ENCODE measurements at places on chromosomes 2 and 18.

- DNase-seq: no peak
These were observed 149.2 kb downstream of the DYSF start for GRCh38 chr2:71602581-71602980.

- no peak for DNase-seq
These were observed 64.1 kb upstream of the RAPGEF4 start for GRCh38 chr2:172671501-172671900.

GRCh38 chr2:36717603-36718266 lies 21.2 kb downstream of the VIT start:
- DNase-seq: no peak

- DNase-seq: no peak
These were observed 50.3 kb downstream of the PTGR3 start for GRCh38 chr18:75158465-75159237.

DNA sequence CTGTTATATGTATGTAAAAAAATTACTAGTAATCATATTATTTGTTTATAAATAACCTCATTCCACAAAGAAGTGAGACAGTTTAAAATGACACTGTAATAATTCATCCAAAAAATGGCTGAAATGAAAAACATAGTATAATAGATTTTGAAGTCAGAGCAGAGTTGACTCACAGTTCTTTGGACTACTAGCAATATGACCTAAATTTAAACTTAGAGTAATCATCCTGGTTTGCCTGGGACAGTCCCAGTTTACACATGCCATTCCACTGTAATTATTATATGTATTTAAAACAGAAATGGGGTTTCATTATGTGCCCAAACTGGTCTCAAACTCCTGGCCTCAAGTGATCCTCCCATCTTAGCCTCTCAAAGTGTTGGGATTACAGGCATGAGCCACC lies 48.3 kb downstream of the CCDC88A start:
- no peak for DNase-seq

DNA sequence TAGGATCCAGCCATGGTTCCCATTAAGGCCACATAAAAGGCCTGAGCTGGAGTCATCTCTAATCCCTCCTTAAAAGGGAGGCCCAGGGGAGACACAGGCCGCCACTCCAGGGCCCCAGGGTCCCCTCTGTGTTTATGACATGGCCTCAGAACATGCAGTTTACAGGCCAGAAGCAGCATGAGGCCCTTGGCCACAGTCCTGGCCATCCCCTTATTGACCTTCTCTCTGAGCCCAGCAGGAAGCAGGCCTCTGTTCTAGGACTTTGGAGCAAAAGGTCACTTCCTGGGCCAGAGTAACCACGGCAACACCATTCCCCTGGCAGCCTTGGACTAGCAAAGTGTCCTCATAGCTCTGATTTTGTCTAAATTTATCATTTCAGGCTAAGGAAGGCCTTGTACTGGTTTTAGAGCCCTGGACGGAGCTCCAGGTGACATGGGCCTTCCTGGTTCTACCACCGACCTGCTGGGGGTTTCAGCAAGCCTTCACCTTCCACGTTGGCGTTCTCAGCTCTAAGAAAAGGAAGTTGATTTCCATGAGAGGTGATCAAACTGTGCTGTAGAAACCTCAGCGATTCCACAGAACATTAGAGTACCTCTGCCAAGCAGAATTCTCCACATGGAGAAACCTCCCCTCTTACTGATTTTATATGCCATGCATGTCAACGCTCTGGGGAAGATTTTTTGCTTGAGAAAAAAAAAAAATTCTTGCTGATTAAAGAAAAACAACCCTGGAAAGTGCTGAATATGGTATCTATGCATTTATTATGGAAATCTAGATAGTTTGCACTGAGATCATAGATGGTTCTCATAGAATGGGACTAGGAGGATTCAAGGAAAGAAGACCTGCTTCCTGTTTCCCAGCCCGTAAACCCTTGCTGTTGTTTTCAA lies 53.7 kb downstream of the HS1BP3 start:
- no peak for DNase-seq

Data from NCI-H446 treated with DMSO at 0.1 percent for 48 hours (cell line).